ENCODE measurements at places on chromosomes 12 and 14.
A peak's percentile ranks its signal among the peaks of the same experiment; 100 is the strongest.

DNA sequence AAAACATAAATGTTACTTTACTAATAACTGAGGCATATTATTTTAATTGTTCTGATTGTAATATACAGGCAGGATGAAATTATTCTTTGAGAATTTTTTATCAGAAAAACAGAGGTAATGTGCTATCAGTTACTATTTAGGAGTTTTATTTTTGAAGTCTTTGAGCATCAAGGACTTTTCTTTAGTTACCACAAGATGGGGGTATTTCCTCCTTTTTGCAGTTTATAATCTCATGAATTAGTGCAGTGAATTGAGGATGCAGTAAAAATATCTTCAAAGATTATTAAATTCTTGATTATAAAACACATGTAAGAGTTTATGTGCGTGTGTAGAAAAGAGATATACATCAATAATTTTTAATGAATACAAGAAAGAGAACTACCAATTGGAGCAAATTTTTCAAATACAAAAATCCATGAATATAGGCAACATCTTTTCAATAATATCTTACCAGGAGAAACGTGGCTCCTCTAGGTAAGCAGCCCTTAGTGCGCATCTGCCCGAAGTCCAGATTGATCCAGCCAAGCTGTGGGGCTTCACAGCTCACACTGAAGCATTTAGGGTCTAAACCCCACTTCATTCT, 71.6 kb downstream of the ERGIC2 start:
- no peak for DNase-seq

- no peak for DNase-seq
Observed at GRCh38 chr12:106025129-106025528, 113.6 kb downstream of the NUAK1 start.

GRCh38 chr12:131041216-131041967, 87.7 kb downstream of the ADGRD1 start:
- no peak for DNase-seq

- DNase-seq, result peak; percentile 39
Observed at GRCh38 chr12:6535960-6536847, 1.9 kb downstream of the GAPDH start.

DNA sequence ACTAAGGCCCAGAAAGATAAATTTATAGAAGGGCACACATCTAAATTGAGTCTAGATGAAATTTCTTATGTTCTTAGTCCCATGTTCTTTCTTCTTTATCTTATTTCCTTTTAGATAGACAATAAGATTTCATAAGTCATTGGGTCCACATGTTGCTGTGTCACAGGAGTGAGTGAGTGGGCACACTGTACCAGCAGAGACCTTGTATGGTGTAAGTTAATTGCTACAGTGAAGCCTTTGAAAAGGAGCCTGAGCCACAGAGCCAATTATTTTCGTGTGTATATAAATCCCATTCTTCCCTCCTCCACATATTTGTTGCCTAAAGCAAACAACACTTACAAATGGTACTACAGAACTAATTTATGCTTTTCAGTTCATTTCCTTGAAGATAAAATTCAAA, 79.1 kb downstream of the GRIP1 start:
- DNase-seq, result no peak

DNA sequence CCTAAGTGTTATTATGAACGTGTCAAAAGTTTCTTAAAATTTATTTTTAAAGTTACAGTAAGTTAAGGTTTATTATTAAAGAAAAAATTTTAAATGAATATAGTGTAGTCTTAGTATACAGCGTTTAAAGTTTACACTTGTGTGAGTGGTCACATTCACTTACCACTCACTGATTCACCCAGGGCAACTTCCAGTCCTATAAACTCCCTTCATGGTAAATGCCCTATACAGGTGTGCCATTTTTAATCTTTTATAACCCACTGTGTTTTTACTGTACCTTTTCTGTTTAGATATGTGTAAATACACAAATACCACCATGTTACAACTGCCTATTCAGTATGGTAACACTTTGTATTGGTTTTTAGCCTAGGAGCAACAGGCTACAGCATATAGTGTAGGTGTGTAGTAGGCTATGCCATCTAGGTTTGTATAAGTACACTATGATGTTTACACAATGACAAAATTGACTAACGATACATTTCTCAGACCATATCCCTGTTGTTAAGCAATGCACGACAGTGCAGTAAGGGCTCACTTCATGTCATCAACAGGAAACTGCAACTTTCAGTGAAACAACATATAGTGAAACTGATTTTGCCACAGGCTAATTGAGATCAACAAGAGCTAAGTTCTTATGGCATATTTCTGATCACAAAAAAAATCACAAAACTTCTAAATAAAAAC, 112.0 kb upstream of the TMCC3 start:
- DNase-seq, result no peak

DNA sequence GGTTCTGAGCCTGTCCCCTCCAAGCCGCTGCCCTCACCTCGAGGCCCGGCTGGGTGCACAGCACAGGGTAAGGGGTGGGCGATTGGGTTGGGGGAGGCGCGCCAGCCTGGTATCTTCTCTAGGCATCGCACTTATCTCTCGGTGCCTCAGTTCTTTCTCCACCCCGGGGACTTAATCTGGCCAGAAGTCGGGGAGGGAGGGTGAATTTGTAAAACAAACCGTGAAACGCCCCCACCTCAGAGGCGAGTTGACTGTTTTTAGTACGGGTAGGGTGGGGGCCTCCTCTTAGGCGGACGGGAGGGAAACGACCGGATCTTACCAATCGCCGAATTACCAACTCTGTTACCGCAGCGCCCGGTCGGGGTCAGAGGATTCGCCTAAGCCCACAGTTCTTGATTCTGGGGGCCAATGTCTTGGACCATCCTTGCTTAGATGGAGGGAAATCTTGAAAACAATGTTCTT, 1.4 kb upstream of the TBX3 start:
- no peak for DNase-seq

DNA sequence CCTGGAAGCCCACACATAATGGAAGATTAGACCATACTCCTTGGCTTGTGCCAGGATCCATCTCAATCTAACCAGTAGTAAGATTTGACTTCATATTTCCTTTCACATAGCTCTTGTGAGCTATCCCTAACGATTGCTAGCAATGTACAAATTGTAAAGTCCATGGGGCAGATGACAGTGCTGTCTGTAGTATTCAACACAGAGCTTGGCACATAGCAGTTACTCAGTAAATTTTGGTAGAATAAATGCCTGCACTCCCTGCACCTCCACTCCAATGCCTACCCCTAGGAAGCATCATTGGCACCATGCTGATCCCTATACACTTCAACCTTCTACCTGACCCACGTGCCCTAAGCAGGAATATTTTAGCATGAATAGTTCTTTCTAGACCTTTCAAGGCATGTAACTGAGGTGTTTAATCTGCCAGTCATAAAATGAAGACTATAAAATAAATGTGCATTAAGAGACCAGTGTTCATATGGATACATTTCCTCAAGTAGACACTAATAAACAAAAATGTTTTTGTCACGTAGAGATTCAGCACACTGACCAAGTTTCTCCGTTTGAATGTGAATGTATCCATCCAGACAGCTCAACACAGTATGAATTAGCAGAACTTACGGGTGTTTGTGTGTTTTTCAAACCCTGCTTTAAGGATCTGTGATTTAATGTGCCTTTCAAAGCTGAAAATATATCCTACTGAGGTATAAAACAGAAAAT, 98.8 kb downstream of the BMP4 start:
- DNase-seq, result no peak

DNA sequence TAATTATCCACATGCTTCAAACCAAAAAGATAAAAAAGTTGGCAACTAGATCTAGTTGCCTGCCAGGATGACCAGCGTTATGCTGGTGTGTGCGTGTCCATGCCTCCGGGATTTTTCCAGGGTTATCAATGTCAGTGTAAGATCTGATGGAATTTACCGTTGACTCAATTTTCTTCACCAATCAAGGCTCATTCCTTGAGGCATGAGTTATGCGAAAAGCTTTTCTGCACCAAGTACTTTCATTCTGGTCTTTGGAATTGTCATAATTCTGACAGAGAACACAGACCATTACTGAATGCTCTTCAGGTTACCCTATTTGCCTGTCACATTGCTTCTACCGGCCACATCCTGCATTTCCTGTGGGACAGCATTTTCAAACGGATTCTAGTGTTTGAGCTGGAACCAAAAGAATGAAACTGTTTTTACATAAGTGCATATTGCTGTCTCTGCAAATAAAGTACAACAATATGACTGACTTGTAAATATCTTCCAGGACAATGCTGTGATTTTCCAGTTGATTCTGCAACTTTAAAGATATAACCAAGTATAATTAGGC, 91.8 kb downstream of the DUSP16 start:
- DNase-seq, result no peak

DNA sequence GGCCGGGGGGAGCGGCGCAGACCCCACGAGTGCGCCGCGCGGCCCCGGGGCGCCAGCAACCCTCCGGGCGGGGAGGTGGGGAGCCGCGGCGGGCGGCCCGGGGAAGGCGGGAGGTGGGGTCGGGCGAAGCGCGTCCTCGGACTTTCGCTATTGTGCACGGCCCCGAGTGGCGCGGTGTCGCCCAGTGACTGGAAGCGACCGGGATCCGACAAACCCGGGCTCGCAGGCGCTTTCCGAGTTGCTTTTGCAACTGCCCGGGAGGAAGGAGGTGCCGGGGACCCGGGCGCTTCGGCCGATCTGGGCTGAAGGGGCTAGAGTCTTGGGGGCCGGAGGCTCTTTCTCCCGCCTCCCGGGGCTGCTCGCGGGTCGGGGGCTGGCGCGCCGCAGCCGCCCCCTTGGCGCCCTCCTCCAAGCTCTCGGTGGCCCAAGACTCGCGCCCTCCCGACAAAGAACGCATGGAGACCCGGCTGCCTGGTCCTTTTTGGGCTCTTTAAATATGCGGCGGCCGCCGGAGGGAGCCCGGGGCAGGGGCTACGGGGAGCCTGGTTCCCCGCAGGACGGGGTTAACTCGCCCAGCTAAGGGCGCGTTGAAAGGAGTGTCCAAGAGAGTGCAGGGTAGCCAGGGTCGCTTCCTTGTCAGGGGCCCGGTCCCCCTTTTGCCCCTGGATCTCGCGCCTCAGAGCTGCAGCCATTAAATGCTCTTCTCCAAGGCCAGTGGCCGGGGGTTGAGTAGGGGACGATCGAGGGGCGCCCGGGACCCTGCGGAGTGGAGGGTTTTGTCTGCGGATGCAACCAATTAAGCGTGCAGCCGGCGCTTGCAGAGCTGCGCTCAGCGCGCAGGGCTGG, 1.4 kb downstream of the HMGA2 start:
- no peak for DNase-seq

DNA sequence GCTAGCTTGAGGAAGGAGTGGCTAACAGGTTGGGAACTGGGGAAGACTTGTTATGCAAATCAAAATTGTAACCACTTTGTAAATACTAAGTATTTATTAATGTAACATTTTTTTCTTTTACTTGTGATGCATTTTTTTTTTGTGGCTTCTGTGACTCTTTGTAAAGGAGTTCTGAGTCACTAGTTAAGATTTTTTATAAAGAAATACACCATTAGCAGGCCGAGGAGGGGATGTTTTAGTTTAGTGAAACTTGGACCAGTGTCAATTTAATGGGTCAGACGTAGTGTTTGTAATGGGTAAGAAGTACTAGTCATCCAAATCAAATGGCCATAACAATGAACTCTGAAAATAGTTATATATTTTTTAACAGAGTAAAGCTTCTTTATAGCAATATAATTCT, 43.1 kb downstream of the AKAP6 start:
- DNase-seq, result no peak

- no peak for DNase-seq
Observed at GRCh38 chr12:55972042-55972441, 1.8 kb upstream of the RAB5B start.

DNA sequence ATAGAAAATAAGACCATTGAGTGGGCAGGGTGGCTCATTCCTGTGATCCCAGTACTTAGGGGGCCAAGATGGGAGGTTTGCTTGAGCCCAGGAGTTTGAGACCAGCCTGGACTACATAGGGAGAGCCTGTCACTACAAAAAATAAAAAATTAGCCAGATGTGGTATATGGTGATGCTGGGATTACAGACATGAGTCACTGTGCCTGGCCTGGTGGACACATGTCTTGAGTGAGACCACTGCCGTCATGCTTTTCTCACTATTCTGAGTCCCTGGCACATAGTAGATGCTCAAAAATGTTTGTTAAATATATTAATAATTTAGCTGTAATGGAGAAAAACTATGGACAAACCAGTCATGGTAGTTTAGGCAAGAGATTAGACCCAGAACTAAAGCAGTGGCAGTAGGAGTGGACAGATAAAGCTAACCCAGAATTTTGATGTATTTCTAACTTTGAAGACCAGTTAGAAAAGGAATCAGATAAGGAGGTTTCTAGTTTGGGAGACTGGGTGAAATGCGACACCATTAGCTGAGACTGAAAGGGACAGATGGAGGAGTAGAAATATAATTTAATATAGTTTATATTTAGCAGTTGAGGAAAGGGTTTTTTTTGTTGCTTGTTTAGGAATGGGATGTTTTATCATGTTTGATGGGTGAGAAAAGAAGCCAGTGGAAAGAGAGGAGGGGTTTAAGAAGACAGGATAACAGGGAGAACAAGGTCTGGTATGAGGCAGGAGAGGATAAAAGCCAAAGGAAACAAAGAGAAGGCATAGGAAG, 7.4 kb upstream of the PTGES3 start:
- no peak for DNase-seq

DNA sequence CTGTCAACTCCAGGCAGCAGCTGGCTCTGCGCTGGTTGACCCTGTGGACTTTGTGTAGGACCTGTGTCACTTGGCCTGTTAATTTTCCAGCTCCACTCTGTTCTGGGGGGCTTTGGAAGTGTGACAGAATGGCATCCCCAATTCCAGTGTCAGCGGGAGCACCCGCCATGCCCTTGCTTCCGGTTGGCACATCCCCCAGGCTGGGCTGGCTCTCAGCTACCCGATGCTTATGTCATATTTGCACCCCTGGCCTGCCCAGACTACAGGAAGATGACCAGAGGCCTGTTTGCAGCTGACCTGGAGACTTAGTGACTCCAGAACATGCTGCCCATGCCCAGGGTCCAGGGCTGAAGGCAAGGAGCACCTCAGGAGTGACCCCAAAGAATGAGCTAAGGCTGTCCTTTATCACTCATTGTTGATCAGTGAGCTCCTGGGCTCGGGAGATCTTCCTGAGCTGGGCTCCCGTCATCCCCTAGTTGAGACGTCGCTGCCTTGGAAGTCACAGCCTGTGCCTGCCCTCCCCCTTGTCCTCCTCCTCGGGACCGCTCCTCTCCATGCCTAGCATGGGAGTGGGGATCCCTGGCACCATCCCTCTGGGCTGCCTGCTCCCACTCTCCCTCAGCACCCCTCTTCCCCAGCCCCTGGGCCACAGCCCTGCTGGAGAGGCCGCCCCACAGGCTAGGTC, 163.4 kb upstream of the RTL1 start:
- DNase-seq, result peak; percentile 8

GRCh38 chr14:90567991-90568390, 171.2 kb downstream of the CALM1 start:
- DNase-seq, result no peak

GRCh38 chr12:17017402-17017801, 411.4 kb upstream of the LMO3 start:
- no peak for DNase-seq

DNA sequence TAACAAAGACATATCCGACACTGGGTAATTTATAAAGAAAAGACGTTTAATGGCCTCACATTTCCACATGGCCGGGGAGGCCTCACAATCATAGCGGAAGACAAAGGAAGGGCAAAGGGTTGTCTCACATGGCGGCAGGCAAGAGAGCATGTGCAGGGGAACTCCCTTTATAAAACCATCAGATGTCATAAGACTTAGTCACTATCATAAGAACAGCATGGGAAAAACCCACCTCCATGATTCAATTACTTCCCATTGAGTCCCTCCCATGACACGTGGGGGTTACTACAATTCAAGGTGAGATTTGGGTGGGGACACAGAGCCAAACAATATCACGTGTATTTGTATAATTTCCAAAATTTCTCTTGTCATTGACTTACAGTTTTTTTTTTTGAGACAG, 5.5 kb upstream of the LMNTD1 start:
- DNase-seq, result no peak

- DNase-seq, result no peak
Observed at GRCh38 chr12:102954134-102954533, 3.3 kb upstream of the ASCL1 start.
